ENCODE measurements at places on chromosomes 1 and 21.

- no peak for DNase-seq
Observed at GRCh38 chr21:31929548-31929947, 56.7 kb downstream of the HUNK start.

DNA sequence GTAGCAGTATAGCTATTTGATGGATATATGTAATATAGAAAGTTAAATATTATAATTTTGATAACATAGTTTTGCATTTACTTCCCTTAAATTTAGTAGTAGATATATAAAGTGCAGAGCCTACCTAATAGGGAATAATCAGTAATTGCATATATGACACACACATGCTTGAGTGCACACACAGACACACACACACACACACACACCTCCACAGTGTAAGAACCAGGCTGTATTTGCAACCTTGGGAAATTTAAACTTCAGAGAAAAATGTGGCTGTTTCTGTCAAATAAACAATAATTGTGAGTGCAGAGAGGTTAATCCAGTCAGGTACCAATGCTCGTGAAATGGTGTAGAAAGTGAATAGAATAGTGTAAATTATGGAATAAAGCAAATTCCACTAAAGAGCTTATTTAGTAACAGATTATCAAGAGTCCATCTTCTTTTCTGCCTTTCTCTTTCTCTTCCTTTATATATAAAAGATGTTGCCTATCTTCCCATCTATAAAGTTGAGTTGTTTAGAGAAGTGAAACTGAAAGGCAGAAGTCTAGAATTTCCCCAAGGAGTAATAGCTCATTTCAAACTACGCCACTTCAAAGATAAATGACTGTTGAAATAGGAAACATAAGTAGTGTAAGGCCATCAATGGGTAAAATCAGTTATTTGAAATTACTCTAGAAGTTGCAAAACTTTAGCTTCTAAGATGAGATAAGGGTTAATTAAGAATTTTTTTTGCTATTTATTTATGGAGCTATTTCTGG lies 273.7 kb downstream of the SRGAP2C start:
- DNase-seq, result no peak

DNA sequence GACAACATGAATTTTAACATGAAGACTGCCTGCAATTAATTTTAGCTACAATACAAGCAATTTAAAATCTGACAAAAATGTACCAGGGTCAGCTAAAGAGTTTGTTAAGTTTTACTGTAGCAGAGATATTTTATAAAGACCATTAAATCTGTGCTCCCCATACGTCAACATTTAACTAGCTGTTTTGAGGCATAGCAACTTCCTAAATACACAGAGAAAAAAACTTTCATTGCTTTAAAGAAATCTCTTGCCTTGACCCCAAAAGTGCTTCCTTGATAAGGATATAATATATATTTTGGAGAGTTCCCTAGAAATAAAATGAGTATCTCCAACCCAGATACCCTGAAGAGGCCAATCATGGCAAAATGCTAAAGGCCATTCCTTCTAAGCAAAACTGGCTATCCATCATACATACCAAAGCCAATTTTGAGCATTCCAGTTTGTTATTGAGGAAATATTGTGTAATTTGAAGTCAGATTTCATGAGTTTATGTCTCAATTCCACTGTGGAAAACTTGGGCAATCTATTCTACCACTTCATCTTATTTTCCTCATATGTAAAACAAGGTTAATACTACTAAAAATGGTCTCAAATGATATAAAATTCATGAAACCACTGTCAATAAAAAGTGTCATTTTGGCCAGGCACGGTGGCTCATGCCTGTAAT lies 19.1 kb downstream of the ASPM start:
- no peak for DNase-seq

GRCh38 chr1:35725596-35725995 lies 6.9 kb upstream of the C1orf216 start:
- DNase-seq, result no peak

- no peak for DNase-seq
Observed at GRCh38 chr1:175390522-175391254, 198.1 kb upstream of the KIAA0040 start.

DNA sequence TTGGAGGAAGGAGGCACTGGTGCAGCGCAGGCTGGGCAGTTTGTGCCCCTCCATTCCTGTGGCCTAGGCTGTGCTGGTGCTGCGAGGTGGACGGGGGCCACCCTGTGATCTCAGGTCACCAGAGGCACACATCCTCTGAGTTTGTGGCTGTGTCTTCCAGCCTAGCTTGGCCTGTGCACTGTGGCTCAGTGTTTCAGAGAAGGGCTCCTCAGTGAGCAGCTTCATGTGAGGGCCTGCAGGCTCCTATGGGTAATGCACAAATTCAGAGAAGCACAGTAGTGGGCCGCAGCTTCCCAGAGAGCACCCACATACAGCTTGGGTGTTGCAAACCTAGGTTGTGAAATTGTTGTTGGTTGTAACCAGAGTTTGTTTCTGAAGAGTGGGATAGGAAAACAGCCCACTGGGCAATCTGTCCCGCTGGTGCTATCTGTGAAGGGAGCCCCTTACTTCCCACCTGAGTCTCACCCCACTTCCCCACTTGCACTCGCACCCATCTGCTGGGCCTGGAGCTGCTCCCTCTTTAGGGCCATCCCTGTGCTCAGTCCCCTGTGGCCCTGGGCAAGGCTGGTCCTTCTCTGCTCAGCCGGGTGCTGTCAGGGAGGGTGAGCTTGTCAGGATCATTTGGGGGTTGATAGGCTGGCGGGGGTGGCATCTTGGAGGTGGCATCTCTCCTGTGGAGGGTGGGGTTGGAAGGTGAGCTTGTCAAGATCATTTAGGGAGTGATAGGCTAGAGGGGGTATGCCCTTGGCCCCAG lies 30.2 kb downstream of the SNAP47 start:
- DNase-seq, result no peak

All from Caco-2 (cell line).